ENCODE measurements at places on chromosomes 6 and 20.

- DNase-seq = no peak
These were observed 15.2 kb downstream of the RPP21 start for GRCh38 chr6:30360139-30360538.

DNA sequence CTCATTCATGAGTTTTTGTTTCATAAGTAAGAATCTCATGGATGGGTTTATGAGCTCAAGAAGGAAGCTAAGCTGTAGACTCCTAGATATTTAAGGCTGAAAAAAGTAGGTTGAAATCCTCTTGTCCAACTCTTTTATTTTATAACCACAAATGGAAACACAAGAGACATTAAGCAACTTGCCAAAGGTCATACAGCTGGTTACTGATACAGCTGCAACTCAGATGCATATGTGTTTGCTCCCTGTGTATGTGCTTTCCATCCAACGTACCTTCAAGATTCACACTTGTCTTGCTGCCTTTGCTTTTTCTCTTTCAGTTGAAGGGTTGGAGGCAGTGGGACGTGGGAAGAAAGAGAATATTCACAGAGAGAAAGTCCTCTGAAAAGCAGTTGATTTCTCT, 153.5 kb upstream of the STMND1 start:
- DNase-seq = no peak

GRCh38 chr6:48825501-48826151, 637.4 kb downstream of the MMUT start:
- no peak for DNase-seq

DNA sequence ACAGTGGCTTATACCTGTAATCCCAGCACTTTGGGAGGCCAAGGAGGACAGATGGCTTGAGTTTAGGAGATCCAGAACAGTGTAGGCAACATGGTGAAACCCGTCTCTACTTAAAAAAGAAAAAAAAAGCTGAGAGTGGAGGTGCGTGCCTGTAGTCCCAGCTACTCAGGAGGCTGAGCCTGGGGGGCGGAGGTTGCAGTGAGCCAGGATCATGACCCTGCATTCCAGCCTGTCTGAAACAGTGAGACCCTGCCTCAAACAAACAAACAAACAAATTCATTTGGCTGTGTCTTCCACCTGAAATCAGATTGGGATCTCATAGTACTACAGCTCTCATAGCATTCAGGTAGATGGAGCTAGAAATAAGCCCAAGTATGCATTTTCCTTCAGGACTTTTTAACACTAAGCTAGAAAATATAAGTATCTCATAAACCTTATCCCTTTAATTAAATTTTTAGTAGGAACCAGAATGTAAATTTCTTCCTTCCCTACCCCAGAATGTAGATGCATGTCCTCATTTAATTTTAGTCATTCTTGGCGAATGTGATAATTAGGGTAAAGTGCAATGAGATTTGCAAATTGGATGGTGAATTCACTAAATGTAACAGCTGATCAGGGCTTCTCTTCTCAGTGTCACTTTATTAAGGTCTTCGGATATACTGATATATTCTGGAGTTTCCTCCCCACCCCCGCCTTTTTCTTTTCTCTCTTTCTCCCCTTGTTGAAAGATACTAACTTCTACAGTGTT, 190.4 kb downstream of the CDKAL1 start:
- no peak for DNase-seq

GRCh38 chr20:21571841-21572690, 58.2 kb upstream of the NKX2-2 start:
- DNase-seq = no peak

DNA sequence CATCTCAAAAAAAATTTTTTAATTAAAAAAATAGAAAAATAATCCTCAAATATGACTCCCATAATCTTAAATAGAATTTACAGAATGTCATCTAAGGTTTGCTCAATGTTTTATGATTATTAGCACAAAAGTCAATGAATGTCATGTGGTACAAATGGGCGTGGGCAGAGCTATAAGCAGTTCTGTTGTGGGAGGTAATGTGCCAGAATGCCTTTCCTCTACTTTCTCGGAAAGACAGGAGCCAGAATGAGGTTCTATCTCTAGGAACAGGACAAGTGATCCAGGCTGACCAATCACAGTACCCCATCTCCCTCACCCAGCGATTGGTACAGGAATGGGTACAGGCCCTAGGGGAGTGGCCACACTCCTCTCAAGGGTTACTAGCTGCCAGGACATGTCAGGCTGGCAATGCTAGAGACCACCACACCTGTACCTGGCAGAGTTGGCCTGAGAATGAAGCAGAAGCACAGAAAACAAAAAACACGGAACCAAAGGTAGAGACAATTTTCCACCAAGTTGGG, 15.1 kb downstream of the RALGAPA2 start:
- DNase-seq = no peak

- DNase-seq = no peak
These were observed 146.4 kb downstream of the AKAP7 start for GRCh38 chr6:131281471-131282270.

DNA sequence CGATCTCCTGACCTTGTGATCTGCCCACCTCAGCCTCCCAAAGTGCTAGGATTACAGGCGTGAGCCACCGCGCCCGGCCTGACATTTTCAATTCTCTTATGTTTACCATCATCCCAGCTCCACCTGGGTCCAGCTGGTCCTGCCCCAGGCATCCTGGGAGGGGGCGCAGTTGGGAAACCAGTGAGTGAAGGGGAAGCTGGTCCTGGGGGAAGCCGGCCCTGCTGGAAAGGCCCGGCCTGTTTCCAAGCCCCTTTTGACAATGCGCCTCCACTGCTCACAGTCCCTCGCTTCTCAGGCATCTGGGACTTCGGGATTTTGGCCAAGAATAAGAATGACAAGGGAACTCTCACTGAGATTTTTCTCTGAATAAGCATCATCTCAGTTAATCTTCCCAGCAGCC, 14.2 kb downstream of the SLC13A3 start:
- no peak for DNase-seq

- DNase-seq = no peak
These were observed 46.0 kb downstream of the TIAM2 start for GRCh38 chr6:155040901-155041650.

DNA sequence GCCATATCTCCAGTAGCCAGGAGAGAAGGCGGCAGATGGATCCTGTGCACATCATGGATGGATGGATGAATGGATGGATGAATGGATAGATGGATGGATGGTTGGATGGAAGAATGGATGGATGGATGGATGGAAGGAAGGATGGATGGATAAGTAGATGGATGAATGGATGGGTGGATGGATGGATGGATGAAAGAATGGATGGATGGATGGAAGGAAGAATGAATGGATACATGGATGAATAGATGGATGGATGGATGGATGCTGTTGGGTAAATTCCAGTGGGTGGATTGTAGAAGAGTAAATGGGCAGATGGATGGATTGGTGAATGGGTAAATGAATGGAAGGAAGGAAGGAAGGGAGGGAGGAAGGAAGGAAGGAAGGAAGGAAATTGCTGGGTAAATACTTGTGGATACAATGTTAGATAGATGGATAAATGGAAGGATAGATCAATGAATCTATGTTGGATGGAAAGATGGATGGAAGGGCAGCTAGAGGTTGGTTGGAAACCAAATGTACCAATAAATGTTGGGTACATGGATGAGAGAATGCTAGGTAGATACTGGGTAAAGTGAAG, 19.5 kb downstream of the PTGIS start:
- DNase-seq = no peak

- no peak for DNase-seq
These were observed 40.4 kb downstream of the EPB41L2 start for GRCh38 chr6:131022691-131023090.

DNA sequence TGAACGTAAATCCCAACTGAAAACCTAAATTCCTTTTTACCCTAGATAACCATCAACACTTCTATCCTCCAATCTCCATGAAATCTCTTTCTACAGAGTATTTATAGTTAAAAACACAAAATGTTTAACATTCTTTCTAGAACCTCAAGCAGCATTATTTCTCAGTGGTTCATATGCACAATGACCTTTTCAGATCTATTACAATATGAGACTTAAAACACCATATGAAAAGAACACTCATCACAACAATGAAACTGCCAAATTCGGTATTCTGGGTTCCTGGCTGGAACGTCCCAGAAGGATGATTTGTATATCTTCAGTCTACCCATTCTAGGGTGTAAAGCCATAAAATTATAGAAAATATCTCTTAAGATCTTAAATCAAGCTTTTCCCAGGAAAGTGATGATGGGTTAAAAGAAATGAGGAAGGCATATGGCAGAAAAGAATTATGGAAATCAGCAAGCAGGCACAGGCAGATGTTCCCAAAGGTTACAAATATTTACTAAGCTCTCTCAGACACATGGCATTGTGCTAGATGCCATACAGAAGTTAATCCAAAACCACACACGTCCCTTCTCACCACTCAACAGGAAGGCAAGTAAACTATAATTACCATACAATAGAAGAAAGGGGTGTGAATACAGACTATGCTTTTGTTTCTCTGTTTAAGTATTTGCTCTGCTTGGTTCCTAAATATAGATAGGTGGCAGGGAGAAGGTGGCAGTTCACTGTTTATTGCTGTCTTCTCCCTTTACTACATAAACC, 118.0 kb downstream of the CHD6 start:
- DNase-seq = no peak

GRCh38 chr6:107786179-107786578, 37.9 kb downstream of the SCML4 start:
- DNase-seq = no peak

DNA sequence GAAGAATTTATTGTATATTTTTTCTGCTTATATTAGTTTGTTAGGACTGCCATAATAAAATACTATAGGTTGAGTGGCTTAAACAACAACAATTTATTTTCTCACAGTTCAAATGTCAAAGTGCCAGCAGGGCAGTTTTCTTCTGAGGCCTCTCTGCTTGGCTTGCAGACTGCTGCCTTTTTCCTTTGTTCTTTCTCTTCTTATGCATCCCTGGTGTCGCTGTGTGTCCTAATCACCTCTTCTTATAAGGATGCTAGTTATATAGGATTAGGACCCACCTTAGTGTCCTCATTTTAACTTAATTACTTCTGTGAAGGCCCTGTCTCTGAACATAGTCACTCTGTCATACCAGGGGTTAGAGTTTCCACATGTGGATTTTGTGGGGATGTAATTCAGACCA, 354.4 kb downstream of the NKAIN2 start:
- no peak for DNase-seq

- no peak for DNase-seq
These were observed 71.7 kb upstream of the SMLR1 start for GRCh38 chr6:130755368-130756034.

- DNase-seq = no peak
These were observed 131.2 kb upstream of the CCN2 start for GRCh38 chr6:132082421-132082820.

DNA sequence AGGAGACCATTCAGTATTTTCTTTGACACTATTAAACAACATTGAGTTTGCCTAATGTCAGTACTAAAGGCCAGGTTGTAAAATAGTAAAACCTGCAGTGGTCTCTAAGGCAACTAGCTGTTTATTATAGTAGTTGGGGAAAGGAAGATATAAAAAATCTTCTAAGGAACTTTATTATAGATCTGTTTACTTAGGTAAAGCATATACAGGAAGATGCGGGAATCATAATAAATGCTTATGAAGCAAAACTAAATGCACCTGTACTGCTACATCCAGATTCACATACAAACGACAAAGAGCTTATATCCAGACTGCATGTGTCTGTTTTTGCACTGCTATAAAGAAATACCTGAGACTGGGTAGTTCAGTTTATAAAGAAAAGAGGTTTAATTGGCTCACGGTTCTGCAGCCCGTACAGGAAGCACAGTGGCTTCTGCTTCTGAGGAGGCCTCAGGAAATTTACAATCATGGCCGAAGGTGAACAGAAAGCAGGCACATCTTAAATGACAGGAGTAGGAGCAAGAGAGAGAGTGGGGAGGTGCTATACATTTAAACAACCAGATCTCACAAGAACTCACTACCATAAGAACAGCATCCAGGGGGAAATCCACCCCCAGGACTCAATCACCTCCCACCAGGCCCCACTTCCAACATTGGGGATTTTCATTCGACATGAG, 8.7 kb upstream of the TRIM39 start:
- no peak for DNase-seq

- no peak for DNase-seq
These were observed 13.9 kb upstream of the TNFRSF6B start for GRCh38 chr20:63682384-63683139.

DNA sequence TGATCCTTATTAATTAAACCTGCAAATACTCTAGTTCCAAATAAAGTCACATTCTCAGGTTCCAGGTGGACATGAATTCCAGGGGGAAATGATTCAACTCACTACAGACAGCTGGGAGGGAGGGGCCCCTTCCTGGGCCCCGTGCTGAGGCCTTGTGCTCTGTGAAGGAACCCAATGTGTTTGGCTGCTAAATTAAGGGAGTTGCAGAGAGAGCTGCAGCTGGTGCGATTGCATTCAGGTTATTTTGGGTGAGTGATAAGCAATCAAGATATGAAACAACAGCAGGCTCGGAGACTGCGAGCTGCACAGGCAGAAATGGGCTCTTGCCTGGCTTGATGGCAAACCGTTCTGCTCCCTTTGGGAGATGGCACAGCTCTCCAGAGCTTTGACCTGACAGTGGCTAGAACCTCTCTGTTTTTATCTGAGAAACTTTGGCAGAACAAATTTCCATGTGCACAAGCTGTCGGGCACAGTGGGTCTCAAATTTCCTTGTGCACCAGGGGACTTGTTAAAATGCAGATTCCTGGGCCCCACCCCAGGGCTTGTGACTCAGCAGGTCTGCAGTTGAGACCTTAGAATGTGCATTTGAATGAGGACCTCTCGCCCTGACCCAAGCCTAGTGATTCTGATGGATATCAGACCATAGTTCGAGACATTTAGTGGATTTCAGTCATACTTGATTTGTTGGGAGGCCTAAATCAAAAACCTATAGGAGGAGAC, 9.8 kb downstream of the MAPK13 start:
- no peak for DNase-seq

DNA sequence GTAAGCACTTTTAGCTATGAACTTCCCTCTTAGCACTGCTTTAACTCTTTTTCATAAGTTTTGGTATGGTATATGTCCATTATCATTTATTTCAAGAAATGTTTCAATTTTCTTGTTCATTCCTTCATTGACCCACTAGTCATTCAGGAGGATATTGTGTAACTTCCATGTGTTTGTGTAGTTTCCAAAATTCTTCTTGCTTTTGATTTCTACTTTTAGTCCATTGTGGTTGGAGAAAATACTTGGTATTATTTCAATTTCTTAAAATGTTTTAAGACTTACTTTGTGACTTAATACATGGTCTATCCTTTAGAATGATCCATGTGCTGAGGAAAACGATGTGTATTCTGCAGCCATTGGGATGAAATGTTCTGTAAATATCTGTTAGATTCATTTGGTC, 176.5 kb downstream of the CENPW start:
- no peak for DNase-seq

GRCh38 chr6:17998442-17998841, 11.0 kb upstream of the KIF13A start:
- DNase-seq = no peak

DNA sequence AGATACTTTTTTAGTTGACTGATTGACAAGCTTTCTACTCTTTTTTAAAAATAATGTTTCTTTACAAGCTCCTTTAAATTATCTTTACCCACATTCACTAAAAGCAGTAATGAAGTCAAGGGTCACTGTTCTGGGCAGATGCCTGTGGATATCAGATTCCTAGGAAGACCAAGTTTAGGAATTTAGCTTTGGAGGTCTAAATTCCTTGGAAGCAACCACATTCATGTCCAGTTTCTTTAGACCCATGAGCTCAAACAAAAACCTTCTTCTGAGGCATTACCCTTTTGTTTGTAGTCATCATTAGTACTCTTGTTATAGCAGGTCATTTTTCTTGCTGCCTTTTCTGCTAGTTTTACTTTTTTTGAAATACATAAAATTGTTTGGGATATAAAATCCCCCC, 462.9 kb upstream of the JAG1 start:
- no peak for DNase-seq

- no peak for DNase-seq
These were observed 12.8 kb downstream of the UNC93A start for GRCh38 chr6:167303675-167304625.

Data from NCI-H187 (cell line).